ENCODE measurements at places on chromosomes 1 and 21. TPM values are rescaled to one million over a fixed set of nuclear protein-coding genes. Genes with fewer than 3 reads are reported as not detected.

- peak; percentile 33 for DNase-seq
These were observed 126.4 kb downstream of the CLIC6 start for GRCh38 chr21:34795175-34795547.

GRCh38 chr1:18475234-18475905 is 5.4 kb upstream of the KLHDC7A start:
- no peak for DNase-seq

GRCh38 chr1:15028102-15028501 is 125.4 kb upstream of the TMEM51 start:
- peak; percentile 98 for DNase-seq

DNA sequence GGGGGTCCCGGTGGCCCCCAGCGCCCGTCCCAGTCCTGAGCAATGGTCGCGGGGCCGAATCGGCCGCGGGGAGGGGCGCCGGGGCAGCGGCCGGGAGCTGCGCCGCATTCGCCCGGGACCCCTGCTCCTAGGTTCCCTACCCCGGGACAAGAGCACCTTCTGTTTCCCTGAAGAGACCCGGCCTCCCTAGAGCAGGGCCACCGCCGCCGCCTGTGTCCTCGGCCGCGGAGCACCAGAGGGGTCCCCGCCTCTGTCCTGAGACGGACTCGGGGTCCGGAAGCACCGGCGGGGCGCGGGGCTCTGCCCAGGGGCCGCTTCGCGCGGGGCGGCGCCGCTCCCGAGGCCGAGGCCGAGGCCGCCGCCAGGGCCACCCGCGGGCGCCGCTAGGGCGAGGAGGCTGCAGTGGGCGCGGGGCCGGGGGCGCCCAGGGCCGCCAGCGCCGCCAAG is 157.9 kb downstream of the CASZ1 start:
- no peak for DNase-seq

Gene NFIA
- 5.4 TPM for total RNA-seq

Gene EGLN1
- 50.9 TPM for total RNA-seq

All from fibroblast of lung (primary cell).